Tongue (tissue), 3 donors: ENCODE measurements at places on chromosomes 1 and 21. TPM values are rescaled to one million over a fixed set of nuclear protein-coding genes. Genes with fewer than 3 reads are reported as not detected.

DNA sequence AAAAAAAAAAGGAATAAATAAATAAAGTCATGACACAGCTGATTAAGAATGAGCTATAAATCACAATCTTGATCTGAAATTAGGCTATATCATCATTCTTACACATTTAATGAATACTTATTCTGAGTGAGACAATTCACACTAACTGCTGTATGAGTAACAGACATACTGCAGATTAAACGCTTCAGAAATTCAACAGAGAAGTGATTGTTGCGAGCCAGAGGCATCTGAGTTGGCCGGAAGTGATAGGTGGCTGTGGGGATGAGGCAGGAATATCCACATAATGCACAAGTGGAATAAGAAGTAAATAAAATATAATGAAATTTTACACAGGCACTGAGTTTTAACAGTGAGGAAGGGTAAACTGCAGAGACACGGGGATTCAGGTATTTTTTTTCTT is 142.4 kb downstream of the APP start:
- DNase-seq, result no peak

TNNI3K gene
- total RNA-seq, result 2.7 TPM

GRCh38 chr1:82268826-82269225 is 468.1 kb downstream of the ADGRL2 start:
- DNase-seq, result peak; percentile 16

DNA sequence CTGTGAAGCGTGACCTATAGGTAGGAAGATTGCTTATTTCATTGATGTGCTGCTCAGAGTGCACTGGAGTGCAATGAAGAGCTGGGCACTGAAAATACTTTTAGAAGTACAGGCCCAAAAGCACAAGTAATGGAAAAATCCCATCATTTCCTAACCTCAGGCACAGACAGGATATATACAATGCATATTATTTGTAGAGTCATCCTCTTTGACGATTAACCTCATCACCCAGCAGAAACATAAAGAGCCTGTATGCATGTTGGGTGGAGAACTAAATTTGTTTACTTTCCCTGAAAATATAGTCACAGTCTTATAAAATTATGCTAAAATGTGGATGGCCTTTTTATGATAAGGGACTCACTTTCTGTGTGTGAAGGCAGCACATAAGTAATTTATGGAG is 98.1 kb downstream of the TNNI3K start:
- DNase-seq, result no peak

DNA sequence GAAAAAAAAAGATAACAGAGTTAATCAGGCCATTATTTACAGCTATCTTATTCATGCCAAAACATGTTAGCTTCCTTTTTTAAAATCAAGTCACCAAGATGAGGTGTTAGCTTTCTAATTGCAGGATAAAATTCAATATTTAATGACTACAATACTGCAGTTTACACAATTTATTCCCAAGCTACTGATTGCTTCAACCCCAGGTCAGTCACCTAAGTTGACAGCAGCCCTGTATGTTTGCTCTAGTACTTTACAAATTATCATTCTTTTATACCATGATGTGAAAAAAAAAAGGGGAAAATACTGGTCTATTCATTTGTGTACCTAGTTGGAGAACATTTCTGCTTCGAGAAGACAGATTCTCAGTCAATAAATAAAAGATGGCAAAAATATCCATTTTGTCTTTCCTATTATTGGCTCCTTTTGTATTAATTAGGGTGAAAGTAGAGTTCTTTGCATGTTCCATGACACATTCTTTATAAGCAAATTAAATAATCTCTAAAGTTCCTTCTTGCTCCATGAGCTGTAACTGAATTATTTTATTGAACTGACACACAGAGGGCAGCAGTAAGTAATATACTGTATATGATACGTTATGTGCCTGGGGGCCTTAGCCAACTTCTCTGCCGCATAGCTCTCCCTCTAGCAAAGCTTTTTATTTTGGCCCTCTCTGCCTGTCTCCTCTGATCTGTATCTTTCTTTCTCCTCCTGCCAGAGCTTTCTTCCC is 48.0 kb downstream of the DIPK1A start:
- no peak for DNase-seq
